ENCODE measurements at places on chromosomes 5 and 9.

DNA sequence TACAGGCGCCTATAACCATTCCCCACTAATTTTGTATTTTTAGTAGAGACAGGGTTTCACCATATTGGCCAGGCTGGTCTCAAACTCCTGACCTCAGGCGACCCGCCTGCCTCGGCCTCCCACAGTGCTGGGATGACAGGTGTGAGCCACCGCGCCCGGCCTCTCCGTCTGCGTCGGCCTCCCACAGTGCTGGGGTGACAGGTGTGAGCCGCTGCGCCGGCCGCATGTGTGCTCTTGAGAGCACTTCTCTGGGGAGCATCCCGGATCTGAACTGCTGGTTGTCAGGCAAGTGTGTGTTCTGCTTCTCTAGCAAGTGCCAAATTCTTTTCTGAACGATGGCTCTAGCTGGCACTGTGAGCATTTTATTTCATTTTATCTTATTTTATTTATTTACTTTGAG, 3.7 kb upstream of the ENTPD2 start:
- no peak for DNase-seq

GRCh38 chr9:75139201-75139600, 50.9 kb downstream of the OSTF1 start:
- DNase-seq, result no peak

DNA sequence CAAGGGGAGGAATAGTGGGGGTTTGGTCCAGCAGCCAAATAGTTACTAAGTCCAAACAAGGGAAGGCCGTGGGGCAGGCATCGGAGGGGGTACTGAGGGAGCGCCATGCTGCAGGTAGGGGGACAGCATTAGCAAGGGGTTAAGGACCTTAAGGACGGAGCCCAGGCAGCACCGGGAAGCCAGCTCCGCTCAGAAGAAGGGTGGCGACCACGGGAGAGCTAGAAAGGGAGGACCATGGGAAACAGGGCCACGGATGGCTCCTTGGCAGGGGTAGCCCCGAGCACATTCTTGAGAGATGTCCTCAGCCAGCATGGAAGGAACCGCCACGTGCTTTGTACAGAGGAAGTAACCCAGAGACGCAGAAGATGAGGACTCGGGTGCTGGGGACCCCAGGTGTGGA, 76.2 kb upstream of the STXBP1 start:
- DNase-seq, result no peak

DNA sequence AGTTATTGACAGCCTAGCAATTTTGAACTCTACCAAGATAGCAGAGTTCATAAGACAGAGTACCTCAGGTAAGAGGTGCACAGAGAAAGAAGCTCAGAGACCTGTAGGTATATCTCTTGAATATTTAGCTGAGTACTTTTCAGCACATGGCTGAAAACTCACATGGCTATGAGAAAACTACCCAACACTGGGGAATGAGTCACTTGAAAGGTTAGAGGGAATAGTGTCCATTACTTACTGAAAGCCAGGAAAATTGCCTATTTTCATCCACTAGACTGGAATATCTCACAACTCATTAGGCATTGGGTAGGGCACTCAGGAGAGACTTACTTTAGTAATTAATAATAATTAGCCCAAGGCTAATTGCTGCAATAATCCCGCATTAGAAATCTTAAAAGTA, 8.3 kb downstream of the TSLP start:
- no peak for DNase-seq

DNA sequence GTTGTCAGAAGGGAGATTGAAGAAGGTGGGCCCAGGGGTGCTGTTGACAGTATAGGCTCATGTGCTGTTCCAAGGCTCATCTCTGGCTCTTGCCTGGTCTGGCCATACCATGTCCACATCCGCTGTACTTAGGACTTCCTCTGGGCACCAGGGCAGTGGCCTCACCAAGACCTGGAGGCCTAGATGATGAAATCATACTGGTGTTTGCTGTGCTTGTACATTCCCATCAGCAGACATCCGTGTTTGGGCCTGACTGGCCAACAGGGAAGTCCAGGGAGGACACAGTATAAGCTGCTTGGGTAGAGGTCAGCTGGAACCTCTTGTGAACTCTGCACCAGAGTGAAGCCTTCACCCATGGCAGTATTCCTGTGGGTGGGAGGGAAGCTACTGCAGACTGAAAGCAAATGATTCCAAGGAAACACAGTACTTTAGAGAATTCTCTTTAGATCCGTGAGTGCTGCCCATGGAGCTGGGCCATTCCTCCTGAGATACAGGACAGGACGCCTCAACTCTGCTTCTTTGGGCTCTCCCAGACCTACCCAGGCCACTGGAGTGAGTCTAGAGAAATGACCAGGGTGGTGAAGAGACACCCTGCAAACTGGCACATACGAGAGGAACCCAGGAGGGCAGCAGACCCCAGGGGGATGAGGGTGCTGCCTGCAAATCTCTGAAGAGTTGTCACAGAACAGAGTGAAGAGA, 22.5 kb downstream of the POLR1E start:
- DNase-seq, result no peak

DNA sequence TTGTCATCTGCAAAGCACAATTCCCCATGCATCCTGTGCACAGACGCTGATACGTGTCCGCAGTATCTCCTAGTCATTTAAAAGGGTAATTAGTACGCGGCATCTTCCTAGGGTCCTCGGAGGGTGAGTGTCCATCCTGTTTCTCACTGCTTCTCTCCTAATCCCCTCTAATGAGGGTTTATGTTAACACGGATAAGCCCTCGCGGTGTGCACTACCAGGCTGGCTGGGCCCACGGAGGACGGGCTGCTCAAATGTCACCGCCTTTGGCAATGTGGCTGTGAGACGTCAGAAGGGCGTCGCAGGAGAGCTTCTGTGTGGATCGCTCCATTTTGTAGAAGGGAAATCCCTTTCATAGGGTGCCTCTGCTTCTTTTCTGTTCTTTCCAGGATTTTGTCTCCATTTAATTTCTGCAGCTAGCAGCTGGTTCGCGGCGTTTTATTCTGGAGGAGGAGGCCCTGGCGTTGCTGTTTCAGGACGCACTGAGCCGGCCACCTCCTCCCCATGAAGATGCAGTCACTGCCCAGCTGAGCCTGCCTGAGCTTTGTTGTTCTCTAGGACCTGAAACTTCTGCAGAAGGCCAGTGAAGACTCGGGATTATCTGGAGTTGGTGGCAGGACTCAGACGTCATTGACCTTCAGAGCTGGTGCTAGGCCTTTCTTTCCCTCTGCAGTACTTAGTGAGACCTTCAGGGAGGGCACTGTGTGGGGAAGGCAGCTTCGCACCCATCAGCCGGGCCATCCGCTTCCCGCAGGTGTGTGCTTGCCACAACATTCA, 326.1 kb upstream of the IRX1 start:
- DNase-seq, result no peak

GRCh38 chr5:153767221-153768188, 271.2 kb downstream of the FAM114A2 start:
- DNase-seq, result no peak

GRCh38 chr5:168370831-168371230, 79.4 kb downstream of the WWC1 start:
- DNase-seq, result no peak

GRCh38 chr5:5341531-5342292, 80.8 kb upstream of the ICE1 start:
- no peak for DNase-seq

GRCh38 chr5:39309534-39309933, 54.8 kb downstream of the C9 start:
- no peak for DNase-seq

GRCh38 chr5:107518190-107518589, 152.5 kb downstream of the EFNA5 start:
- no peak for DNase-seq

DNA sequence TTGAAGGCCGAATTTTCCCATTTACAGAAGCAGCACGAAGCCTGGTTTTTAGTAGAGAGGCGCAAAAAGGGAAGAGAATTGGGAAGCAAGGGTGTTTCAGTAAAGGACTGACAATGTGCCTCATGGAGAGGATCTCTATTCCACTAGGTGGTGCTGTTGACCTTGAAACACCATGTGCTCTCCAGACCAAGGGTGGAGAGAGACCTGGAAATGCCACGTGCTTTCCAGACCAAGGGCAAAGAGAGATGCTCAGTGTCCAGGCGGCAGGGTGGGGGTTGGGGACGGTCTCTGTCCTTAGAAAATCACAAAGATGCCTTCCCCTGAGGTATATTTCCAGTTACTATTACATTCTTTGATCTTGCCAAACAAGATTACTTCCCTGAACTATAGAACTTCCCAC, 425.3 kb downstream of the CSNK1G3 start:
- no peak for DNase-seq

DNA sequence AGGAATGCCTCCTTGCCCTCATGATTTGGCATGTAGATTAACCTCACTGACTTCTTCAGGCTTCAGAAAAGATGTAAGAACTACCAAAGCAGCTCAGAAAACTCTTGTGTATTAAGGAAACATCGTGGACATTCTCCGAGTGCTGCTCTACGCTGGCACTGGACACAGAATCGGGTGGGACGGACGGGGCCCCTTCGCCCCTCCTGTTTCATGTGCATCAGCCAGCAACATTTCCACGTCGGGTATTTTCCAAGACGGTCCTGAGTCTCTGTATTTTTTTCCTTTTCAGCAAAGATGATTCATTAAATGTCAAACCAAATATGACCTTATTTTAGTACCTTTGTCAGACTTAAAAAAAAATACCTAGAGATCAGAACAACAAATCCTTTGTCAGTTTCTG, 583.6 kb downstream of the CCDC171 start:
- DNase-seq, result no peak

DNA sequence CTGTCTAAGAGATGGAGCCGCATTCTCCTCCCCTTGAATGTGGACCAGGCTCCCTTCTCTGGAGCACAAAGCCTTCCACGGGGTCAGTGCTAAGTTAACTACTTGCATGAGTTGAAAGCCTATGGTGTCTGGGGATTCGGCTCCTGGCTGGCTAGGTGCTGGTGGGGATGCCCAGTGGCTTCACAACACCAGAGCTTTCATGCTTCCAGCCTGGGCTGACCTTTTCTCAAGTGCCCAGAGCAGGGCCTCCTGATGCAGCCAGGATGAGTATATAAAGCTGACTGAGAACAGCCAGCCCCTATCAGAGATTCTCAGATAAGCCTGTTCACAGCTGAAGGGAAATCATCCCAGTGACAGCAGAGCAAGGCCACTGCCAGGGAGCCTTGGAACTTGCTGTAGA, 11.8 kb downstream of the GALNT12 start:
- DNase-seq, result no peak

- DNase-seq, result no peak
Observed at GRCh38 chr9:138100711-138101350, 223.2 kb downstream of the CACNA1B start.

GRCh38 chr9:103301051-103301450, 305.9 kb downstream of the CYLC2 start:
- DNase-seq, result no peak

- no peak for DNase-seq
Observed at GRCh38 chr9:78954286-78954685, 617.5 kb upstream of the TLE4 start.

DNA sequence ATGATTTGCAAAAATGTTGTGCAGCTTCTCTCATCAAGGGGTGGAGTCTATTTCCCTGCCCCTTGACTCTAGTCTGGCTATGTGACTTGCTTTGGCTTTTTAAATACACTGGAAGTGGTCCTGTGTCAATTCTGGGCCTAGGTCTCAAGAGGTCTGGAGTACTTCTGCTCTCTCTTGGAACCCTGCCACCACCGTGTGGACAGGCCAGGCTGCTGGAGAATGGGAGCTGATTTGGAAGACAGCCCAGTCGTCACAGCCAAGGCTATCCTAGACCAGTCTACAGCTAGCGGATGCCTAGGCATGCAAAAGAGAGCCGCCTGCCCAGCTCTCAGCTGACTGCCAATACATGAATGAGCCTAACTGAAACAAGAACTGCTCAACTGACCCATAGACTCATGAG, 56.7 kb upstream of the CLINT1 start:
- DNase-seq, result peak; percentile 43

DNA sequence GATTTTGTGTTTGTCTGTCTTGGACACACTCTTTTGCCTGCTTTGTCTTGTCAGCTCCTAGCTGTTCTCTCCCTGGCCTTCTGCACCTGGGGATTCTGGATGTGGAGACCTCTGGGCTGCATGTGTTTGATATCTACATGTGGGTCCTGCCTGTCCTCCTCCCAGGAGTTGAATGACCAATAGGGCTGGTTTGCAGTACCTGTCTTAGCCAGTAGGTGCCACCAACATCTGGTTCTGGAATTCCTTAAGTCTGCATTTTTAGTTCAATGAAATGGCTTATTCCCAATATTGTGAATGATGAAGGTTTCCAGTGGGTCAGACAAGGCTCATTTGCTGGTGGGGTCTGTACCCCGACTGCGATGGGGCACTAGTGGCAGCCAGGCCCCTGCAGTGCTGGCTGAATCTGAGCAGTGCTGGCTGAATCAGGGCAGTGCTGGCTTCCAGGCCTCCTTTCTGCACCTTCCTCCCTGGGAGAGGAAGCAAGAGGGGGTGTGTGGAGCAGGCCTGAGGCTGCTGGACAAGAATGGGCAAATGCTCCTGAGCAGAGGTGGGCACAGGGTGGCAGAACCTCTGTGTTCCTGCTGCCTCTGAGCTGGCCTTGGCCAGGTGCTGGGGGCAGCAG, 73.3 kb downstream of the RXRA start:
- no peak for DNase-seq

DNA sequence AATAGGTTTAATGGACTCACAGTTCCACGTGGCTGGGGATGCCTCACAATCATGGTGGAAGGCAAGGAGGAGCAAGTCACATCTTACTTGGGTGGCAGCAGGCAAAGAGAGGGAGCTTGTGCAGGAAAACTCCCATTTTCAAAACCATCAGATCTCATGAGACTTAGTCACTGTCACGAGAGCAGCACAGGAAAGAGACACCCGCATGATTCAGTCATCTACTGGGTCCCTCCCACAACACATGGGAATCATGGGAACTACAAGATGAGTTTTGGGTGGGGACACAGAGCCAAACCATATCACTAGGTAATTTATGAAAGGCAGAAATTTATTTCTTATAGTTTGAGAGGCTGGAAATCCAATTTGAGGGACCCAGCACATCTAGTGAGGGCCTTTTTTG, 40.0 kb downstream of the MTREX start:
- DNase-seq, result no peak

DNA sequence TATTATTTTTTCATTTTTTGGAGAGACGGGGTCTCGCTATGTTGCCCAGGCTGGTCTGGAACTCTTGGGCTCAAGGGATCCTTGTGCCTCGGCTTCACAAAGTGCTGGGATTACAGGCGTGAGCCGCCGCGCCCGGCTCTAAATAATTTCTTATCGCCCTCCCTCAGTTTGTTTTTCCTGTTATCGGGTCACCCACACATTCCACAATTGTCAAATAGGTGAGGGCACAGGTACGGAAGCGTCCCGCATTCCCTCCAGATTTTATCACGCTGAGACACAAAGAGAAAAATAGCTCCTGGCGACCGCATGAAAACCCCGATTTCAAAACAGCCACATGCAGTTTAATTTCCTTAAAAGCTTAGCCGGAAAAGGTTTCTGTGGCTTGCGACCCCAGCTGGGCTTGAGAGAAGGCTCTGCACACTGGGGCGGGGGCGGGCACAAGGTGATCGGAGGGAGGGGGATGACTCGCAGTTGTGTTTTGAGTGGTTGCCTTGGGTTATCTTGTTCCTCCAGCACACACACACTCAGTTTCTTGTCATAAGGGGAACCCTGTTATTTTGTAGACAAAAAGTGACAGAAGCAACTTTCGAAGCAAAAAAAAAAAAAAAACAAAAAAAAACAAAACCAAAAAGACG, 717 bp upstream of the IQGAP2 start:
- no peak for DNase-seq
